ENCODE measurements at places on chromosomes 1 and 21.

GRCh38 chr21:39638281-39638680 lies 25.5 kb downstream of the B3GALT5 start:
- no peak for DNase-seq

GRCh38 chr1:167798952-167799351 lies 77.2 kb downstream of the MPZL1 start:
- DNase-seq, result no peak

DNA sequence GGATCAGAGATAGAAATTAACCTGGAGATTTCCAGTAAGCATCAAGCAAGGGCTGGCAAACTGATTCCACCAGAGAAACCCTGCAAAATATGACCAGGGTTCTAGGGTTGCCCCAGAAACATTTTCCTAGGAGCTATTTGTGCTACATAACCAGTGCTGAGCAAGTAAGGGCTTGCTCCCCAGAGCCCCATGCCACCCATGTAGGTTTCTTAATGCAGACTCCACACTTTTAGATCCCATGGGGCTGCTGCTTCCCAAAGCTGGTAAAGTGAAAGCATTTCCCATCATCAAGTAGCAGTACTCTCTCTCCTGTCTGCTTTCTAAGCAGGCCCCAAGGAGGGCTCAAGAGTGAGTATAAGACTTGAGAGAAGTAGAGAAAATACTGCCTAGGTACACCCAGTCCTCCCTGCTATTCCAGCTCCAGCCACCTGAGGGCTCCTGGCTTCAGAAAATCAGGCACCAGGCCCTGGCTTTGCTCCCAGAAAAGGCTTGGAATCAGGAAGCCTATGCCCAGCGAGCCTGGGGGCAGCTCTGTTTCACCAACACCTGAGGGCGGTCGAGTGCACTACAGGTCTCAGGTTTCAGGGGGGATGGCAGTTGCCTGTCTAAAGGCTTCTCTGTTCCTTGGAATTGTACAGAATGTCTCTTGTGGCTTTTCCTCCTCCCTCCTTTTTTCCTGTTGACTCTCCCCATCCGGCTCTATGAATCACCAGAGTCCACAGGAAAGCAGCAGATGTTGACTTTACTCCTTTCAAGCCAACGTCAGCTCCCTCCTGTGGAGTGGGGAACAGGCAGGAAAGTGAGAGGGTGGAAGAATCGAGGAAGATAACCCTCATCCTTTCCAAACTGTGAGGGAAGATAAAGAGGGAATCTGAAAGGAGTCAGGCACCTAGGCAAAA lies 6.2 kb upstream of the ANKRD35 start:
- peak; percentile 94 for DNase-seq

- no peak for DNase-seq
These were observed 140.9 kb downstream of the ROR1 start for GRCh38 chr1:63914706-63915105.

DNA sequence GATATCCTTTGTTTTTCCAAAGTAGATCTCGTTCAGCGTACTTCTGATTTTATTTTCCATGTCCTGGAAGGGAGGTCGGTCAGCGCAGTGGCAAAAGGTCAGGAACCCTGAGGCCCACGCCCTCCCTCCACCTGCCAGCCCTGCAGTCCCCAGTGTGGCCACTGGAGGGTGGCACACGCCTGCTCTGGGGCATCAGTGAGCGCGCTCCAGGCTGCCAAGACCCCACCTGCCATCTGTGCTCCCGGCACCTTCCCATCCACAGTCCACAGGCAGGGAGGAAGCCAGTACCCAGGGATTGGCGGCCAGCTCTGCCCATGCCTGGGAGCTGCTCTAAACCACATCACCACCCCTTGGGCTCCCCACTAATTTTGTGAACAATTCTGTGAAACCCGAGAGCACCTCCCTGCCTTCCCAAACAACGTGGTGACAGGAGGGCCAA lies 32.3 kb downstream of the SLC66A1 start:
- DNase-seq, result no peak

- no peak for DNase-seq
These were observed 341.3 kb downstream of the DSCAM start for GRCh38 chr21:40505681-40506080.

DNA sequence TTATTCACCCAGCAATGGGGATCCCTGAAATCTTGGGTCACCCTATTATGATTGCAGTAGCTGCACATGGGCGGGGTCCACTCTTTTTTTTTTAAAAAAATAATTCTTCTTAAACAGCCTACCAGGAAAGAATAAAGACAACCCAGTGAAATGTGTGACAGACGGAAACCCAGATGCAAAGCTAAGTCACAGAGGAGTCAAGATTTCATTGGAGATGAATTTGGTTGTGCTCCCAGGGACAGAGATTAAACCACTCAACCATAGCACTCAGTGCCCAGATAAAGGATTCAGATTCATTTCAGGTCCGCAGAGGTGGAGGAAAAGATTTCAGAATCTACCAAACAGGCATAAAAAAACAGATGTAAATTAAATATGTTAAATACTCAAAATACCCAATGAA lies 583.5 kb upstream of the ZP4 start:
- DNase-seq, result no peak

DNA sequence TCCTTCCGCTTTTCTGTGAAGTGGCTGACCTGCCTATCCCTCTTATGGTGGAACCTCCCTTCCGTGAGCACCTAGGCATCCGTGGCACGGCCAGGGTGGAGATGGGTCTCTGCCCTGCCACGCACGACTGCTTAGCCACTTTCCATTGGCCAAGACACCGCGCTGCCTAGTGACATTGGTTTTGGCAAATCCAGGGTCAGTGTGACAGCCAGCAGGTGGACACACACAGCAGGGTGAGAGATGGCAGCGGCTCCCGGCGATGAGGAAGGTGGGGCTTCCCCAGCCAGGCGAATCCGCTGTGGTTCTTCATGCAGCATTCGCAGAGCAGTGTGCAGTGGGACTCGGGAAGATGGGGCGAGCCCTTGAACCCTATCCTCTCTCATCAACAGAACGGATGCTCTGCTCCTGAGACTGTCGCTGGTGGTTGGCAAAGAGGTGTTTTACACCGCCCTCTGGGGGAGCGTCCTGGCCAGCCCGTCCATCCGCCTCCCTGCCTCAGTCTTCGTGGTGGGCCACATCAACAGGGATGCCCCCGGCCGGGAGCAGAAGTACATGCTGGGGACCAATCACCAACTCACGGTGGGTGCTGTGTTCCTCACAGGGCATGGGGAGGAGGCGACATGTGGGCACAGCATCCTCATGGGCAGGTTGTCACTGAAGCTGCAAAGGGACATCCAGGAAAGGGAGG lies 51.8 kb downstream of the DOP1B start:
- DNase-seq, result no peak

DNA sequence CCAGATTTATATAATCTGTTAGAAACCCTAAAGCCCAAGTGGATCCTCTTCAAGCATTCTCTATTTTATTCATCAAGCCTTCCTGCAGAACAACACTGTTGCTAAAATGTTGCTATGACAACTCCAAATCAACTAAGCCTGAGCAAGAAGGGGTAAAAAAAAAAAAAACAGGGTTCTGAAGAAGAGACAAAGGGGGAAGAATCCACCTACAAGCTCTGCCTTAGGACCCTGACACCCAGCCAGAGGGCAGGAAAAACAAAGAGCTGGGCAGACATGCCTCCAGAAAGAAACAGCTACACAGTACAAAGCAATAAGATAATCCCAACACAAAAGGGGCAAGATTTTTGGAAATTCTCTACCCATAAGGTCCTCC lies 1.3 kb downstream of the USF1 start:
- DNase-seq, result peak; percentile 8

- DNase-seq, result no peak
These were observed 230.6 kb downstream of the DSCAM start for GRCh38 chr21:40616377-40616704.

DNA sequence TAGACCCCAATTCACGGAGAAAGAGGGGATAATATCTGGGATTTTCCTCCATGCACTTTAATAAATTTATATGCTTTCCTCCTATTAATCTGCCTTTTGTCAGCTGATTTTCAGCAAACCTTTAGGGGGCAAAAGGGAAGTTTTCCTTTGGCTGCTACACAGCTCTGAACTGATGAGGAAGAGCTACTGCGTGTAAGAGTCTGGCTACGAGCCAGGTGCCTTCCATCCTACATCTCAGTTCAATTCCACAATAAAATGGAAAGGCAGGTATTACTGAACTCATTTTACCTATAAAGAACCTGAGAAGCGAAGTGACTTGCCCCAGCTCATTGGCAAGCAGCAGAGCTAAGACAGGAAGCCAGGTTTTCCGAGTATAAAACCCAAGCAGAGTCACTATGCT lies 28.3 kb upstream of the ZNF326 start:
- DNase-seq, result no peak

DNA sequence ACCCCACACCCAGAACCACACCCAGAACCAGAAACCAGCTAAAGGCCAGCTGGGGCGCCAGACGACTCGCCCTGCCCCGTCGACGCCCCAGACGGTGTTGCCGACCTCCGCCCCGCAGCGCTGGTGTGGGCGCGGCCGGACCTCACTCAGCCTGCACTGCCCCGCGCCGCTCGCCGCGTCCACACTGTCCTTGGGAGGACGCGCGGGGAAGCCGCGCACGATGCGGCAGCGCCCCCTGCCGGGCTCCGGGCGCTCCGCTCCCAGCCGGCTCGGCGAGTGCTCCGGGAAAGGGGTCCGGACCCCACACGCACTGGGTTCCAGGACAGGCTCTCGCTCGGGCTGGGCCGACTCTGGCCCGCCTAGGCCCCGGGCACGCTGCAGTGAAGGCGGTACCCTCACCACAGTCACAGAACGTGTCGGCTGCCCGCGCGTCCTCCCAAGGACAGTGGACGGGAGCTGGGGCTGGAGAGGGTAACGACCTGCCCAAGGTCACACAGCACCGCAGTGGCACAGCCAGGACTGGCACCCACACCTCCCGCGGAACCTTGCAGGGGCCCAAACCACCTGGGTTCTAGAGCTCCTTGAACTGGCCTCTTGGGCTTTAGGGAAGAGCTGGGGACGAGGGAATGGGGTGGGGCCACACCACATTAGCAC lies 90.2 kb downstream of the DMRTA2 start:
- DNase-seq, result no peak

- DNase-seq, result no peak
These were observed 288.3 kb upstream of the AJAP1 start for GRCh38 chr1:4366091-4366490.

- no peak for DNase-seq
These were observed 186.8 kb downstream of the LRRC7 start for GRCh38 chr1:69754521-69754920.

DNA sequence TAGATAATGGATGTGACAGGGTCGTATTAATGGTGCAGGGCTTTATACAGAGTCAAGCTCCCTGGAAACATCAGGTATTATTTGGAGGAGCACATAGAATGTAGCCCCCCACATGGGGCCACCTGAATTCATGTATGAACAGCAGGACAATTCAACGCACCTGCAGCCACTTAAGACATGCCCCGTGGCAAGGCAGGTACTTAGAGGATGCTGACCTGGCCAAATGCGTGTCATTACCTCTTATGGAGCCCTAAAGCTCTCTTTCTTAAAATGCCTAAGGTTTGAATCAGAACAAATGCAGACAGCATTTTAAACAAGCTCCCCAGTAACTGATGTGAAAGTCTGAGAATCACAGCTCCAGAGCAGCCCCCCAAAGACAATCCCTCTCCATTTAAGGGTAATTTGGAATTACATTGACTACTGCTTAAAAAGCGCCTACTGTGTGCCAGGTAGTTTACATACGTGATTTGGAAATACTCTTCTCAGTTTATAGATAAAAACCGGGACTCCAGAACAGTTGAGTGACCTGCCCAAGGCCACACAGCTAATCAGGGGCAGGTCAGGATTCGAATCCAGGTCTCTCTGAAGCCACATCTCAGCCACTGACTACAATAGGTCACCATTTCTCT lies 71.0 kb upstream of the KLHDC7A start:
- no peak for DNase-seq

DNA sequence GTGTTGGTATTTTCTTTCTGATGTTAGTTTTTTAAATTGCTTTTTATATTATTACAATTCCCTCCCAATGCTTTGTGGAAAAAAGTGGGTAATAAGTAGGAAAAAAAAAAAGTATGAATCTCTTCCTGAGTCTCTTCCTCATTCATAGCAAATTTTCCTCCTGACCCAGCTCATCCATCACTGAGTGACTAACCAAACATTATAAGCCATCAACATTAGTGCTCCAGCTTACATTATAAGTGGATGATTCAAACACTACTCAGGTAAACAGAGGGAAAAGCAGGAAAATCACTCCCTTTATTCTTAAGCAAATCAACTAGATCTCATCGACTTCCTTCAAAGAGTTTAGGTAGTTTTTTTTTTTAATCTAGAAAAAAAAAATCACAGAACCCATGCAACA lies 15.4 kb upstream of the SAMD13 start:
- DNase-seq, result no peak

DNA sequence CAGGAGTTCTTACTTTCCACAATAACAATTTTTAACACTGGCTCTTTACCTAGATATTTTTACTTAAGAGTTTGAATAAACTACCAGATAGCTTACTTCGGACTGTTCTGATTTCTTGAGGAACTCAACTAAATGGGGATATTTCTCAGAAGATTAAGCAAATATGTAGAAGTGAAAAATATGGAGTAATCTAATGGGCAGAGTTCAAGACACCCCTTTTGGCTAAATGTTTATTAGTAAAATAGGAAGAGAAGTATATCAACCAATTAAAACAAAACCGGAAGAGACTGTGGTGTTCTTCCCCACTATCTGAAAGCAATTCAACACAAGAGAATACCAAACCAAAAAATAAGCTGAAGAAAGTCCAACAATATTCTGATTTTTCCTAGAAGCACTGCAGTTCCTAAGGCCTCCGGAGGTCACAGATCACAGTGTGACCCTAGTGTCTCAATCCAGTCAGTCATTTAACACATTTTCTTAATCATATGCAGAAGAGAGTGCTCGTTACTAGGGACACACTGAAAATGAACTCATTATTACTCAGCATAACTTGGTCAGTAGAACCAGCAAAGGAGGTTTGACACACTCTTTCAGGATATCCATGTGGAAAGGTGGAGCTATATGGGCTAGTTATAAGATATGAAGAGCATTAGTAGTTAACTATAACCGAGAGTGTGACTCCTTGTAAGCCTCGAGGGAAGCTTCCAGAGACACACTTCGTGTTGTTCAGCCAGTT lies 5.2 kb downstream of the SIPA1L2 start:
- no peak for DNase-seq

GRCh38 chr21:45582128-45582527 lies 39.9 kb upstream of the SLC19A1 start:
- DNase-seq, result no peak

GRCh38 chr1:235974616-235975015 lies 90.3 kb downstream of the NID1 start:
- DNase-seq, result no peak

DNA sequence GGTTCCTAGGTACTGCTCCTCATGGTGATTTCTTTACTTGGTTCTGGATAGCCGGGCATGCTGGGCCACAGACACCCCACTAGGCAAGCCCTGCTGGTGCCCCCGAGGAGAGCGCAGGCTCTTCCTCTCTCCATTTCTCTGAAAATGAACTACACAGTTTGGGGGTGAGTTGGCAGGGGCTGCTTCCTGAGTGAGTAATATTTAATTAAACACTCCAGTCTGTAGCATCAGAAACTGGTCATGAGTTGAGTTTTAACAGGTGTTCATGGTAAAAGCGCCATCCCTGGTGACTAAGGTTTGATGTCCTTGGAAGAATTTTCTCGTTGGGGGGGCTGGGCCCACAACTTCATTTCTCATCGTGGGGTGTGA lies 1.7 kb downstream of the SPSB1 start:
- peak; percentile 36 for DNase-seq
